ENCODE measurements at places on chromosomes 4 and X. TPM values are rescaled to one million over a fixed set of nuclear protein-coding genes. Genes with fewer than 3 reads are reported as not detected.

CMC4 gene
- 4.1 TPM for total RNA-seq

DNA sequence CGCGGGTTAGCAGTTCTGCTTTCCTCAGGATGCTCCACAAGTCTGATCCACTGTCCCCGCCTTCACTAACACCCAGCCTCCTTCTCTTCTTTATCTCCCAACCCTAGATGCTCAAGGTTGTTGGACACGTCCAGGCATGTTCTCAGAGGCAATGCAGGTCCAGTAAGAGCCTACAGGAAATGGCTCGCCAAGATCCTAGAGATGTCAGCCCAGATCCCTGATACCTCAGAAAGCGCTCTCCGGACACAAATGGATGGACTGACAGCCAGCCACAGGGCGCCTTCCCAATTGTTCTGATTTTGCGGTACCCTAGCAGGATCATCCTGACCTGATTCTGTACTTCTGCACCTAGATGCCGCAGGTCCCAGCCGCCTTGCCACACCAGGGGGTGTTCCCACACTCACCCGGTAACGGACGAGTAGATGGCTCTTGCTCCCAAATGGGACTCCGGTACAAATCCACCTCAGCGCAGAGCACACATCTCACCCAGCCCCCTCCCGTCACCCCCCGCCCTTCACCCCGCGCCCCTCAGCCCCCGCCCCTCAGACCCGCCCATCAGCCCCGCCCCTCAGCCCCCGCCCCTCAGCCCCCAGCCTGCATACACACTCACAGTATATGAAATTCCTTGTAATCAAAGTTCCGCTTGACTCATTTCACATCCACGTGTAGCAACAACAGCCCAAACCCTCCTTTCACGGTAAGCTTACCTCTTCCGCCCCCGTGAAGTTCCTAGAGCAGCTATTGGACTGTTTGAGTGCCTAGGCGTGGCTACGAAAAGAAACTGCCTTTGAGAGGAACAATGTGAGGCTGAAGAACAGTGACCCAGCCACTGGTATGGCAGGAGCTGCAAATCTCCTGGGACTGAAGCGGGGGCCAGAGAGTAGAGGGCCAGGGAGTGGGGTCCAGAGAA, at the start of gene EDA2R:
Gene EDA2R (minus strand): TSS at position 488 of the 910 bp plus-strand sequence. CDS start 23,058 bp downstream, outside the sequence.
- ATAC-seq = peak; percentile 84

CFI gene
- total RNA-seq = 31.5 TPM

GRCh38 chrX:26649534-26649933, 433.6 kb downstream of the MAGEB5 start:
- ATAC-seq = no peak

EPGN gene
- 170 TPM for total RNA-seq

SPIN2B gene
- 4.0 TPM for total RNA-seq

DNA sequence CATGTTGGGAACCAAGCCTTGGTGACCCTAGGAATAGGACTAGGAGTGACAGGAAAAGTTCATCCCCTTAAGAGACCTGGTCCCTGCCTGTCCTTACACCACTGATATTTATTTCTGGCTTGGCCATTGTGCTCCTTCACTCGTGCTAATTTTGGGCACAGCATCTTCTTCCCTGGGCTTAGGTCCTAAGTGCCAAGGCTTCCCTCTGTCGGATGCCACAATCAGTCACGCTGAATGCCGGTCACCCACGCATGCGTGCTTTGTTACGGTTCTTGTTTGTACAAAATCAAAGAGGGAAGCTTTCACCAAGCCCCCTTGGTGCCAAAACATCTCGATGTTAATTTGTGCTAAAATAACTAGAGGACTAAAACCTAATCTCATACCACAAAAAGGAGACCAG, 17.4 kb upstream of the MAP3K15 start:
- ATAC-seq = no peak

GRCh38 chrX:101028562-101028961, 23.3 kb downstream of the TRMT2B start:
- ATAC-seq = no peak

All from esophagus mucosa (tissue), 1 donor.